ENCODE measurements at places on chromosomes 2 and 18.

- no peak for DNase-seq
Observed at GRCh38 chr2:188076149-188077056, 215.3 kb upstream of the GULP1 start.

GRCh38 chr2:218294430-218295022, 2.2 kb upstream of the TMBIM1 start:
- DNase-seq = no peak

- DNase-seq = no peak
Observed at GRCh38 chr18:67618061-67618460, 101.5 kb upstream of the DSEL start.

DNA sequence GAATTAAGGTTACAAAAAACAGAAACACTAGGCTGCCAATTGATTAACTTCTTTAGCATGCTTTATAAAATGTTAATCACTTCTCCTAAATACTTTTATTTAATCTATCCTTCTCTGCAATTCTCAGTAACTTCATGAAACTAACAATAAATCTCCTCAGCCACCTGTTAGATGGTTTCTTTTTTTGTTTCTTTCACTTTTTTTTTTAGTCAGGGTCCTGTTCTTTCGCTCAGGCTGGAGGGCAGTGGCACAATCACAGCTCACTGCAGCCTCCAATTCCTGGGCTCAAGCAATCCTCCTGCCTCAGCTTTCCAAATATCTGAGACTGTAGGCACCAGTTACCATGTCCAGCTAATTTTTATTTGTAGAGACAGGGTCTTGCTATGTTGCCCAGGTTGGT, 213.4 kb upstream of the STK17B start:
- DNase-seq = no peak

GRCh38 chr2:65388051-65388531, 44.3 kb downstream of the SPRED2 start:
- DNase-seq = no peak

DNA sequence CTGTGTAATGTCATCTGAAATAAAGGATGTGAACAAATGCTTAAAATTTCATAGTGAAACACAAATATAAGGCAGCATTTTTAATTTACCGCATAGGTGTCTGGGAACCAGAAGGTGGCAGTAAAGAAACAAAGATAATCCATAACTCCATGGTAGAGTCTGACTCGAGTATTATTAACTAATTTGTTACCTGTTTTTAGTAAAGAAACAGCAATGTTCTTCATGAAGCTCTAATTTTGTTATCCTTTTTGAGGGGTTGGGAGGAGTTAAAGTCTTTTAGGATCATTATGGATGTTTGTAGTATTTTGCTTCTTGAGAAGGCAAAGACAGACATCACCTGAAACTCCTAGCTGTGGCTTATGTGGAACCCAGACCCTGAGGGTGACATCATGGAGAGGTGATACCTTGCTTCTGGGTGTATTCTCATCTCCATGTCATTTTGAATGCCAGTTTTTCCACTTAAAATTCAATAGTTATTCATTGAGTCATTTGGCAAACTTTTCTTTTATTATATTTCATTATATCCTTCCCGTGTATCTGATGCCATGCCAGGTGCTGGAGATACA, 286.2 kb upstream of the EPAS1 start:
- no peak for DNase-seq

Data from islet precursor cell (in vitro differentiated cells).